ENCODE measurements at places on chromosomes 16 and 17. TPM values are rescaled to one million over a fixed set of nuclear protein-coding genes. Genes with fewer than 3 reads are reported as not detected.

The ACSM2A gene
- polyA plus RNA-seq = 0.26 TPM

The CES3 gene
- 0.28 TPM for polyA plus RNA-seq

The KRT12 gene
- 0.14 TPM for polyA plus RNA-seq

The ZP2 gene
- polyA plus RNA-seq = 0.07 TPM

The SCGB1C2 gene
- polyA plus RNA-seq = not detected

The MYL4 gene
- 1,883 TPM for polyA plus RNA-seq

The DNAH9 gene
- polyA plus RNA-seq = 0.94 TPM

The PYDC1 gene
- 0.70 TPM for polyA plus RNA-seq

The MMP15 gene
- polyA plus RNA-seq = 31.9 TPM

The CRYBA1 gene
- not detected for polyA plus RNA-seq

The ZDHHC7 gene
- 37.8 TPM for polyA plus RNA-seq

The NME3 gene
- polyA plus RNA-seq = 23.3 TPM

The MAP2K6 gene
- polyA plus RNA-seq = 14.5 TPM

The SHMT1 gene
- polyA plus RNA-seq = 11.2 TPM

The C1QL1 gene
- polyA plus RNA-seq = 0.82 TPM

The TBC1D3E gene
- not detected for polyA plus RNA-seq

The MCRIP2 gene
- 7.7 TPM for polyA plus RNA-seq

The FBXO39 gene
- 0.41 TPM for polyA plus RNA-seq
